ENCODE measurements at places on chromosomes 4 and X. TPM values are rescaled to one million over a fixed set of nuclear protein-coding genes. Genes with fewer than 3 reads are reported as not detected.

The TREX2 gene
- 1.7 TPM for total RNA-seq

The ANXA5 gene
- total RNA-seq: 575 TPM

The OPHN1 gene
- 1.4 TPM for total RNA-seq

The CYBB gene
- total RNA-seq: not detected

The UCP1 gene
- total RNA-seq: 0.11 TPM

The KDR gene
- 0.11 TPM for total RNA-seq

The DCX gene
- total RNA-seq: not detected

The TGIF2LX gene
- not detected for total RNA-seq

The TMEM31 gene
- total RNA-seq: 0.40 TPM

The RAB9B gene
- not detected for total RNA-seq

The GNRHR gene
- total RNA-seq: not detected

The CYP2U1 gene
- 1.6 TPM for total RNA-seq
